ENCODE measurements at places on chromosomes 5 and 9.

- no peaks in the 10 kb centered on the region for H3K27me3 ChIP-seq
- no peak overlapping the region for H3K4me3 ChIP-seq
- H3K36me3 ChIP-seq = no peaks in the 10 kb centered on the region
Measured at GRCh38 chr5:14440582-14441431, 140.8 kb upstream of the OTULINL start.

- no peaks in the 10 kb centered on the region for H3K36me3 ChIP-seq
- no peak overlapping the region for H3K4me3 ChIP-seq
- H3K27ac ChIP-seq = no peak overlapping the region
- no peak for DNase-seq
Measured at GRCh38 chr9:35288778-35289177, 127.0 kb downstream of the UNC13B start.

DNA sequence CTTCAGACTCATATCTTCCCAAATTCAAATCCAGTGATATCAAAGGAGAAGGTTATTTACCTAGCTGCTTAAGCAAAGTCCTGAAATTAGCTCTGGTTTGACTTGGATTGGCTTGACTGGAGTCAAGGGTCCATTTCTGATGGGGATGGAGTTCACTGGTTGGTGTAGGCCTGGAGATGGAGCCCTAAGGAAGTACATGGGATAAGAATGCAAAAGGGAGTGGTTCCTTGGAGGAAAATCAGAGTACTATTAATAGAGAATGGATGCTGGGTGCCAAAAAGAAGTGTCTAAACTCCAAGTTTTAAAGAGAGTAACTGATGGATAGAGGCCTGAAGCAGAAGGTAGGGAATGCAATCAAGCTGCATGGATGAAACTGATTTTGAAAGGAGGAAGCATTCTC, 13.8 kb downstream of the TXNDC8 start:
- no peaks in the 10 kb centered on the region for H3K4me1 ChIP-seq
- H3K27me3 ChIP-seq = no peaks in the 10 kb centered on the region
- DNase-seq = no peak

DNA sequence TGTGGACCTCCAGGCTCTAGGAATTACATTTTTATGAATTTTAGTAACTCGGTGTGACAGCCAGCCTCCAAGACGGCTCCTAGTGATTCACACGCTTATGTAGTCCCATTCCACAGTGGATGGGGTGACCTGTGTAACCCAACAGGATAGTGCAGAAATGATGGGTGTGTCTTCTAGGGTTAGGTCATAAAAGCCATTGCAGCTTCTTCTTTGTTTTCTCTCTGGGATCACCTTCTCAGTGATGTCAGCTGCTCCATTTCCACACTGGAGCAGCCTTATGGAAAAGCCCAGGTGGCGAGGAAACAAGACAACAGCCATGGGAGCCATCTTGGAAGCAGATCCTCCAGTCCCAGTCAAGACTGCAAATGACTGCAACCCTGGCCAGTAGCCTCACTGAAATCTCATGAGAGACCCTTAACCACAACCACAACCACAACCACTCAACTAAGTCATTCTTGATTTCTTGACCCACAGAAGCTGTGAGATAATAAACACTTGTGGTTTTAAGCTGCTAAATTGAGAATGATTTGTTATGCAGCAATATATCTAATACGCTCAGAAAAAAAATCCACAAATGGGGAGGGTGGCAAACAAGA, 5.1 kb upstream of the GNPDA1 start:
- H3K27ac ChIP-seq = no peak overlapping the region
- no peaks in the 10 kb centered on the region for H3K27me3 ChIP-seq

DNA sequence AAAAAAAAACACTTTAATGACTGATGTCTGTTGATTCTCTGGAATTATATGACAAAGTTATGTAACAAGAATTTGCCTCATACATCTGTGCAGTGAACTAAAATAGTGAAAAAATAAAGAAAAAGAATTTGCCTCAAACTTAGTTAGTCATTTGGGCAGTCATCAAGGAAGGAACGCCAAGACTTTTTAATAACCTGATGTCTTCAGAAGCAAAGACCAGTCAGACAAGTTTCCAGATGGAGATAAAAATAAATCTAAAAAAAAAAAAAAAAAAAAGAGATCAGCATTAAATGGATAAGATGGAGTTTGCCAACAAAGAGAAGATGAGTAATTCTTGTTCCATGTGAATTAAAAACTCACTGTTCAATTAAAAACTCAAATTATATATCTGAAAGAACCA, 52.3 kb upstream of the JMY start:
- H3K27me3 ChIP-seq = no peaks in the 10 kb centered on the region
- no peak overlapping the region for H3K4me3 ChIP-seq
- no peak for DNase-seq
- no peaks in the 10 kb centered on the region for H3K36me3 ChIP-seq
- H3K4me1 ChIP-seq = no peaks in the 10 kb centered on the region
- no peak overlapping the region for H3K27ac ChIP-seq

DNA sequence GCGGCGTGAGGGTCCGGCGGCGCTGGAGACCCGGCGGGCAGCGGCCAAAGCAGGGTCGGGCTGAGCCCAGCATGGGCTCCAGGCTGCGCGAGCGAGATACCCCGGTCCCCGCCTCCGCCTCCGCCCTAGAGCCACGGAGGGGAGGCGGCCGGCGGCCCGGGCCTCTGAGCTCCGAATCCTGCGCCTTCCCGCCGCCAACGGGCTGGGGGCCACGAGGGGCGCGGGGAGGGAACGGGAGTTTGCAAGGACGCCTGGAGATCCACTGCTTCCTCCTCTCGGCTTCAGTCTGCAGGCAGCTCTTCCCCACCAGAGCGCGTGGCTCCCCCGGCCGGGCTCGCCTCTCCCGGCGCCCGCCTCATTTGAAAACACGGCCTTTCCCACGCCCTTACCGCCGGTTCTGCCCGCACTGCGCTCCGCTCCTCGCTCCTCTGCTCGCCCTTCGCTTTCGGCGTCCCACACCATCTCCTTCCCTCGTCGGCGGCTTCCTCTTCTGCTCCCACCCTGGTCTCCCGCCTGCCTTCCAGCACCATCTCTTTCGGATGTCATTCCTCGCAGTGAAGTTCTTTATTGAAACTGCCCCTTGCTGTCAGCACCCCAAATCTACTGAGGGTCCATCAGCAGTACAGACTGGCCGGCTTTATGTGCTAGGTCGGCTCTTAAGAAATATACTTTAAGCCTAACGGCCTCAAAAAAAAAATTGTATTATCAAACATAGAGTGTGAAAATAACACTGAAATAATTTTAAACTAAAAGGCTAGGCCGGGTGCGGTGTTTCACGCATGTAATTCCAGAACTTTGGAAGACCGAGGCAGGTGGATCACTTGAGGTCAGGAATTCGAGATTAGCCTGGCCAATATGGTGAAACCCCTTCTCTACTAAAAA, 105.0 kb upstream of the FAM120A start:
- H3K27me3 ChIP-seq = no peaks in the 10 kb centered on the region
- H3K36me3 ChIP-seq = no peaks in the 10 kb centered on the region
- H3K4me3 ChIP-seq = no peak overlapping the region
- H3K4me1 ChIP-seq = no peaks in the 10 kb centered on the region
- DNase-seq = no peak
- H3K27ac ChIP-seq = no peak overlapping the region

All from Karpas-422 (cell line).